ENCODE measurements at places on chromosomes 5 and 9.

DNA sequence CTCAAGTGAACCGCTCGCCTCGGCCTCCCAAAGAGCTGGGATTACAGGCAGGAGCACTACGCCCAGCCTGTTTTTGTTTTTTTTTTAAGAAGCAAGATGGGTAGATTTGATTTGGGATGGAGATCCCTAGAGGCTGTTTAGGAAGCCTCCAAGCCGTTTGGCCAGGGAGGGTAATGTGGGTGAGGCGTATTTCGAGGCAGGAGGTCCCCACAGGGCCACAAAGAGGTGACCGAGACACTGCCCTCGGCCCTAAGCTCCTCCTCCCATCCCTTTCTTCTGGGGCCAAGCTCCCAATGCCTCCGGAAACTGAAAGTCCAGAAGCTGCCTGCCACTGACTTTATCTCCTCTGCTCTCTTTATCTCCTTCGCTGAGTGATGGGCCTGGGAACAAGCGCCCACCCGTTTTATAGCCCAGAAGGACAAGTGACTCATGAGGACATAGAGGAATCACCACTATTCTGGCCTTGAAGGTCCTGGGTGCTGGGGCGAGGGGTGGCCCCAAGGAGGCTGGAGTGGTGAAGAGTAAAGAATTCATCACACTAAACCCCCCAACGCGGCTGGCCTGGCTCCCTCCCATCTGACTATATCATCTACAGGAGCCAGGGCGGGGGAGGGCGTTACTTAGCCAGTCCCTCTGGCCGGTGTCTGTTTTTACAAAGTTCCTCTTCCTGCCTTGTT is 2.0 kb upstream of the RALGDS start:
- DNase-seq = no peak

DNA sequence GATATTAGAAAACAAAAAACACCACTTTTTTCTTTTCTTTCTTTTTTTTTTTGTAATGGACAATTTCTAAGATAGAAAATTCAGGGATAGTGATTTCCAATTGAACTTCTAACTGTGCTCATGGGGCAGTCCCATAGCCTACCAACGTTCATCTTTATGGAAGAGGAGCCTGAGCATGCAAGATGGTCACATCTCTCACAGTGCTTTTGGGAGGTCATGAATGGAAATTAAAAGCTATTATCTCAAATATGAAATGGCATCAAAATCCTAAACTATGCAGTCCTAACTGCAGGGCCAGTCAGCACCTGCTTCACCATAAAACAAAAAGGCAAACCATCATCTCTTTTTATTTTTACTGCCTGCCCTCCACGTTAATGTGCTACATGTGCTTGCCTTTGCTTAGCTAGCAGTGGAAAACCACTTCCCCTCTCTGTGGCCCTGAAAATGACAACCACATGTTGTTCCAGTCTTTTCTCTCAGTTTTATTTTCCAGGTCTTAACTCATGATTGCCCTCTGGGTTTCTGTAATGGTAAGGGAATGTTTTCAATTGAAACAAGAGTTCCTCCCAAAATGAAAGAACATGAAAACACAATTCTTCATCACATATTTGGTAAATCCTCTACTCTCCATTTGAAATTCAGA is 16.7 kb downstream of the IFNB1 start:
- DNase-seq = no peak

GRCh38 chr5:62578540-62578939 is at the start of gene LRRC70:
Gene LRRC70, plus strand, starts transcription at chr5:62578819. Its CDS starts 620 bp downstream, at chr5:62579439.
- no peak for DNase-seq

- no peak for DNase-seq
Observed at GRCh38 chr5:95836544-95836943, 14.0 kb upstream of the GLRX start.

DNA sequence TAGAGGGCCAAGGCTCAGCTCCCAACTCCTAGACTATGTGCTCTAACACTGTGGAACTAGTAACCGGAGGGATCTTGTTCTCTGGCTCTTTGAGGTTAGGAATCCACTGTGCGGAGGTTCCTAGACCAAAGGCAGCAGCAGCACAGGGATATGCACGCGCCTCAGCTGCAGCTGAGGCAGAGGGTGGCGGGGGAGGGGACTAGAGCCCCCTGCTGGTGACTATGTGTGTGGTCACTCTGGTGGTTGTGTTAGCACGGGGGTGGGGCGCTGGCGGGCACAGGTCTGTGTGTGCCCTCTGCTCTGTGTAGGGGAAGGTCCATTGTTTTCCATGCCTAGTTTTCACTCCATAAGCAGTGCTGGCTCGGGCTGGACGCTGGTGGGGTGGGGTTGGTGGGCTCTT is 458.0 kb upstream of the IZUMO3 start:
- DNase-seq = no peak

DNA sequence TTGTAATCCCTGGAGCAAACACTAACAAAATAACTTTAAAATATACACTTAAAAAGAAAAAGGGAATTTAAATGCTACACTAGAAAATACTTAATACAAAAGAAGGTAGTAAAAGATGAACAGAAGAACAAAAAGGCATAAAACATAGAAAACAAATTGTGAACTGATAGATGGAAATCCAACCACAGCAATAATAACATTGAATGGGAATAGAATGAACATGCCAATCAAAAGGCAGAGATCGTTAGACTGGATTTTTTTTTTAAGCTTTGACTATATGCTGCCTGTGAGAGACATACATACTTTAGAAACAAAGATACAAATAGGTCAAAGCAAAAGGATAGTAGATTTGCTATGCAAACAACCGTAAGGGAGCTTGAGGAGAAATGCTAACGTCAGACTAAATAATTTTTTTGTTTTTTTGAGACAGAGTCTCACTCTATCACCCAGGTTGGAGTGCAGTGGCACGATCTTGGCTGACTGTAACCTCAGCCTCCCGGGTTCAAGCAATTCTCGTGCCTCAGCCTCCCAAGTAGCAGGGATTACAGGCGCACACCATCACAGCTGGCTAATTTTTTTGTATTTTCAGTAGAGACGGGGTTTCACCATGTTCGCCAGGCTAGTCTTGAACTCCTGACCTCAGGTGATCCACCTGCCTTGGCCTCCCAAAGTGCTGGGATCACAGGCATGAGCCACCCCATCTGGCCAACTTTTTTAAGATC is 6.5 kb downstream of the ABO start:
- DNase-seq = no peak

GRCh38 chr9:24832307-24832706 is 286.6 kb upstream of the IZUMO3 start:
- DNase-seq = no peak

- DNase-seq = peak; percentile 53
Observed at GRCh38 chr5:177426566-177427210, at the start of gene GRK6. Gene GRK6, plus strand, starts transcription at chr5:177426676. Its CDS starts 170 bp downstream, at chr5:177426846.

DNA sequence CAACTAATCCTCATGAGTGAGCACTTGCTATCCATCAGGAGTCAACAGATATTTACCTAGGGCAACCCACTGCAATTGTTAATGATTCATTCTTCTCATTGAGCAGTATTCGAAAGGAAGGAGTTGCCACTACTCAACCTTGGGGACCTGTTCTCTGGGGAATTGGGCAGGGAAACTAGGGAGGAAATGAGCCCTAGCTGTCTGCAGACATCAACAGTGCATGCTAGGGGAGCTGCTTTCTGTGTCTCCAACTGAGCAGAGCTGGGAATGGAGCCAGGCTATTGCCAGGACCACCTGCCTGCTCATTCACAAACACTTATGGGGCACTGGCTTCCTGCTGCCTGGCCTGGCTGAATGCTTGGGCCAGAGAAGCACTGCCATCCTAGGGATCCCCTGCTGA is 183.4 kb downstream of the TMEM38B start:
- no peak for DNase-seq

DNA sequence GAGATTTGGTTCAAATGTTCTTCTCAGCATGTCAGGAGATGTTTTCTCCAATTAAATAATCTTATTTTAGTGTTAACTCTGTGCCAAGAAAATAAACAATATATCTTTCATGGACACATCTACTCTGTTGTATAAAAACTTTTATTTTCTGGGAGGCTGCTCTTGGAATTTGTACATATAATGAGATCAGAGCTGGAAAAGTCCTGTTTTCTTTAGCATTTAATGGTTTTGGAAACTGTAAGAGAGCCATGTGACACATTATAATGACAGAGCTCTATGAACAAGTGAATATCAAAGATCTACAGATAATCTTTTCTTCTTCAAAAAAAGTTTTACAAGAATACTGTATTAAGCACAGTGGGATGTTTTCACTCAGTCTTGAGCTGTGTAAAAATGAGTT is 48.8 kb downstream of the FOXD1 start:
- no peak for DNase-seq

DNA sequence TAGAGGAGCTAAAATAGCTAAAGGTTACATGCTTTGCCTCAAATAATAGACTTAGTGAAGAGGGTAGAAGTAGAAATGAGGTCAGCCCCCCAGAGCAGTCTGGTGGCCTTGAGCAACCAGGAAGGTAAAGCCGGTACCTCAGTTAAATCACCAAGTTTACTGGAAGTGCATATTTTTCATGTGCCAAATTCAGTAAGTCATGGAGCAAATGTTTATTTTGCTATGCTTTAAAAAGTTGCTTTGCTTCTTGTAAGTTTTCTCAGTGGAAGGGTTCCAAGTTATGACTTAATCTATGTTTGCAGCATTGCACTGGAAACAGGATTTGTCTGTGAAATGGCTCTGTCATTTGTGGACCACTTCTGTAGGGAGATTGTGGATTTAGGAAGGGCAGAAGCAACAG is 256.7 kb downstream of the ARRDC3 start:
- DNase-seq = no peak

DNA sequence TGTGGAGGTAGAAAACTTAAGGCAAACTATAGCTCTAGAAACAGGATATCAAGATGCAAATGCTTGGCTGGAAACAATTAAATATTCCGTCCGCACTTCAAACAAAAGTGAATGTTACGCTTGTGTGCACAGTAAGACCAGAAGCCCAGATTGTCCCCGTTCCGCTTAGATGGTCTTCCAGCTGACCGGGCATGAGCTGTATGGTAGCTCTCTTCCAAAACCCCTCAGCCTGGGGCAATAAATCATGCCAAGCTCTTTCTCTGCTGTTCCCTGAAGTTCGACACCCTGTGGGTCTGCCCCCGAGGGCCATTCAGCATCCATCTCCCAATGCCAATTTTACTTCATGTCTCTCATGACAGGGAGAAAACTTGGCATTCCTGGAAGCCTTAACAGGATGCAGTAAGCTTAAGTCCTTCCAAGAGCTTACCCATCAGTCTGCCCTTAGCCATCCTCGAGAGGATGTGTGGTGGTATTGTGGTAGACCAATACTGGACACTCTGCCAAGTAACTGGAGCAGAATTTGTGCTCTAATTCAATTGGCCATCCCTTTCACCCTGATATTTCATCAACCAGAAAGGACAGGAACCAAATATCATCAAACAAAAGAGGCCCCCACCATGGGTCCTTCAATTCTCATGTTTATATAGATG is 70.7 kb upstream of the RANBP6 start:
- DNase-seq = no peak

GRCh38 chr9:18459962-18460584 is 13.9 kb upstream of the ADAMTSL1 start:
- no peak for DNase-seq

DNA sequence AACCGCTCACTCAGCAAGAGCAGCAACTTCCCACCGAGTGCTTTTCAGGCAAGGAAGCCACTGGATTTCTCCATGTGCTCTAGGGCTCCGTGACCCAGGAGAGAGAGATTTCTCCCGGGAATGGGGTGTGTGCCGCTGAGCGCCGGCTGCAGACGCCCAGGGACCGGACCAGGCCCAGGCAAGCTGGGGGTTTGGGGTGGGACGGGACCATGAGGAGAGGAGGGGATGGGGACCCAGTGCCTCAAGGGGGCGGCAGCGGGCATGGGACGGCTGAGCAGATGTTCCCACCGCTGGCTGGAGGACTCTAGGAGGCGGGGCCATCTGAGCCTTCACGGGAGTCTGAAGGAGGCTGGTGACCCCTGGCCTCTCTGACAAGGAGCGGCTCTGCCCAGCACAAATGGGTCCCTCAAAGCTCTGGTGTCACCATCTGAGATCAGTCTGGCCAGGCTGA is 8.5 kb downstream of the LCN9 start:
- DNase-seq = no peak

- no peak for DNase-seq
Observed at GRCh38 chr9:79617395-79617794, 45.6 kb downstream of the TLE4 start.

- no peak for DNase-seq
Observed at GRCh38 chr5:135458921-135459331, 6.8 kb upstream of the TIFAB start.

GRCh38 chr5:97635553-97635952 is 452.5 kb upstream of the RIOK2 start:
- DNase-seq = no peak

- no peak for DNase-seq
Observed at GRCh38 chr9:90477535-90477934, 165.1 kb downstream of the DIRAS2 start.

GRCh38 chr5:816176-816575 is 31.6 kb upstream of the ZDHHC11B start:
- no peak for DNase-seq

DNA sequence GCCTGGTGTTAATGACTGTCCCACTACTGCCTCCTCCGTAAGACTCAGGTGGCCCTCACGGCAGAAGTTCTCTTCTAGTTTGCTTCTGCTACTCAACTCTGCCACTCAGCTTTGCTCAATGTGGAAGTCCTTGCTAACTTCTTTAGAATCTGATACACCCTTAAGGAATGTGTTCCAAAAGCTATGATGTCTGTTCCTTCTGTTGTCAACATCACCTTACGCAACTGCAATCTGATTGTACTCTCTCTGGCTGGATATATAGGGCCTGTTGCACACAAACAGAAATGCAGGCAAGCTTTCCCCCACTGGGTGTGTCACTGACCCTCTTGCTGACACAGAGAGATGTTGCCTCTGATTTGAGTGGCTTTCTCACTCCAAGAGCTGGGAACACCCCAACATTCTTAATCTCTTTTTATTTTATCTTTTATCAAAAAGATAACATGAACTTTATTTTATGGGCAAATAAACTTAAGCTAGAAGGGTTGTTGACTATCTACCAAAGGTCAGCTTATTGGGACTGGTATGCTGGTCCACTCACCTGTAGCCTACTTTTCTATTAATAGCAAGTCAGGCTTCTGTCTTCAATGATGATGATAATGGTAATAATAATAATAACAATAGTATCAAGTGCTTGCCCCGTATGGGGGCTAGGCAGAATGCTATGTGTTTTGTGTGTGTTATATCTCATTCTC is 25.2 kb downstream of the TMEM252 start:
- DNase-seq = no peak

GRCh38 chr9:28696960-28697359 is 1123.7 kb upstream of the C9orf72 start:
- no peak for DNase-seq

DNA sequence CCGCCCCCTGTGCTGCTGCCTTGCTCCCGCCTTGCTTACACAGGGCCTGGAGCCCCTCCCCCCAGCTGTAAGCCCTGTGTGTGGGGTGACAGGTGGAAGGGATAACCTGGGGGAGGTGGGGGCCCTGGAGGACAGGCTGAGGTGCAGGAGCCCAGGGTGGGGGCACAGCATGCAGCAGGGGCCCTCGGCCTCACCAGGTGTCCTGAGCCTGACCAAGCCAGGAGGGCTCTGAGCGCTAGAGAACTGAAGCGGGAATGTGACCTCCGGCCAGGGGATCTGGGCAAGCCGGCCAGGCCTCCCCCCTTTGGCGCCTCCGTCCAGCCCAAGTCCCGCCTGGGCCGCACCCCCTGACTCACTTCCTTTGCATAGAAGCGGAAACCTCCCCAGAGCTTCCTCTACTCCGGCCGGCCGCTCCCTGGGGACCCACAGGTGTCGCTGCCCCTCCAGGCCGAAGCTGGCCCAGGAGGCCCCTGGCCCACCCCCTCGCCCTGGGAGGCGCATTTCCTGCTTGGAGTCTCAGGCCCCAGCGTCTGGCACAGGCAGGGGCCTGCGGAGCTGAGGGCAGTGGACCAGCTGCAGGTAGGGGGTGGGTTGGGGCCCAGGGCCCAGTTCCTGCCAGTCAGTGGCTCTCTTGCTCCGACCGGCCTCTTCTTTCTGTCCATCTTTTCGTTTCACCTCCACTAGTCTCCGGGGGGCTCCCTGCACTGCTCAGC is at the start of gene TOR4A:
Gene TOR4A (plus strand): TSS at position 398 of the 713 bp plus-strand sequence. CDS start 964 bp downstream, outside the sequence.
- no peak for DNase-seq
